NCI-H1048 (cell line): ENCODE measurements at places on chromosomes 16 and 17.

- no peak for DNase-seq
These were observed 159.7 kb upstream of the CDH11 start for GRCh38 chr16:65281586-65281985.

DNA sequence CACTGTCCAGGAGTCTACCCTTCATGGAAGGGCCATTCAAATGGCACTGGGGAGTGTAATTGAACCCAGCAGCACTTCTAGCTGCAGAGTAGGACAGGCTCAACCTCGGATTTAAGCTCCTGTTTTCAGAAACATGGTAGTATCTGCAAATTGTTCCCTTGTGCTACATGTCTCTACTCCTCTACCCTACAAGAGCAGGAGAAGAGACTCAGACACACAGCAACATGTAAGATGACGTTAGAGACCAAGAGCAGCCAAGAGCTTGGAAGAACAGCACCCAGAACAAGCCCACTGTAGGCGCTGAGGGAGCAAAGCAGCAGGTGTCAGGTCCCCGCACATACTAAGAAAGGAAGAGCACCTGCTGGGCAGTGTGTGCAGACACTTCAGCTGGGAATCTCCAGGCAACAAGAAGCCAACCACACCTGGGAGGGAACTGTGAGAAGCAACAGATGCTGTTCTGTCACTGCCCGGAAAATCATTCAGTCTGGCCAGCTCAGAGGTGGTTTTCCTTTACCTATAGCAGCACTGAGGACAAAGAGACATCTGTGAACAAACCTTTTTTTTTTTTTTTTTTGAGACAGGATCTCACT, 35.6 kb upstream of the MNT start:
- DNase-seq: no peak

DNA sequence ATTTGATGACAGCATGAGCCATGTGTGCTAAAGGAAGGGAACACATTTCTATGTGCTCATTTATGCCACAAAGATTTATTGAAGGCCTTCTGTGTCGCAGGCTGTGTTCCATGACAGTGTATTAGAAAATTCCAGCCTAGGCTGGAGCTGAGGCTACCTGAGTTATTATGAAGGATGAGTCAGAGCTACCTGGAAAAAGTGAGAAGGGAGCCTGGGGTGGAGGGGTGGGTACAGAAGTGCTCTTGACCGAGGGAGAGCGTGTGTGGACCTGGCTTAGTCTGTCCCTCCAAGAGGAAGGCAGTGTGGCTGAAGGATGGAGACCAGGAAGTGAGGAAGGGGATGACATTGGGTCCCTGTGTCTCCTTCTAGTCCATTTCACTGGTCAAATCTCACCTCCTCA, 98.3 kb downstream of the N4BP1 start:
- DNase-seq: no peak

DNA sequence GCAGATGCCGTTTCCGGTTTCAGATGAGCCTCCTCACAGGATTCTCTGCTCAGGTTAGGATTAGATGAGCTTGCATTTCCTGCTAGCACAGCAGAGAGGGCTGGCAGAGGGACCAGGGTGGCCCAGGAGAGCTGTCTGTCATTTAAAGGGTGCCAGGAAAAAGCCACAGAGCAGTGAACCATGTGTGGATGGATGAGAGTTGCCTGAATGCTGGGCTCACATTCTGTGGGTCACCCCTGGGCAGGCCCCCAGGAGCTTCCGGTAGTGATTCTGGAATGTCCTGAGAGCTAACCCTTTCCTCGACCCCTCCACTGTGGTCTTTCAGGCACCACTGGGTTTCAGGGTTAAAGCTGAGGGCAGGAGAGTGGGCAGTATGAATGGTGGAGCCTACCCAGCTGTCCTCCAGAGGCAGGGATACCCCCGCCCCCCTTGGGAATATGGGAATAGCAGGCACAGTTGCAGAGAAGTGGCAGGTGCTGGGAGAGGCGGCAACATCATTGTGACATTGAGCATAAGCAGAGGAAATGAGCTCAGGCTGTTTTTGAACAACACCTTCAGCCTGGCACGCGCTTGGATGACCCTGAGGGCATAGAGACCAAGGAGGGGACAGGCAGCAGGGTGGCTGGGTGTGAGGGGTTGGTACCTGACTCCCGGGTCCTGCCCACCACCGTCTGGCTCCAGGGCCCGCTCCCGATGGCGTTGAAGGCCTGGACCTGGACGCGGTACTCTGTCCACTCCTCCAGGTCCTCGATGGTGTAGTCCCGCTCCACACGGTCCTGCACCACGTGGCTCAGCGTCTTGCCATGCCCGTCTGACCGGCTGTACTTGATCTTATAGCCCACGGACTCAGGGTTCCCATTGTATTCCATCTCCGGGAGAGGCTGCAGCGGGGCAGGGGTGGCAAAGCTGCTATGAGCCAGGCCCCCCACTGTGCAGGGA, 83.0 kb upstream of the CDC42EP4 start:
- no peak for DNase-seq

- peak; percentile 44 for DNase-seq
These were observed 1.5 kb upstream of the ALOXE3 start for GRCh38 chr17:8119581-8120519.

DNA sequence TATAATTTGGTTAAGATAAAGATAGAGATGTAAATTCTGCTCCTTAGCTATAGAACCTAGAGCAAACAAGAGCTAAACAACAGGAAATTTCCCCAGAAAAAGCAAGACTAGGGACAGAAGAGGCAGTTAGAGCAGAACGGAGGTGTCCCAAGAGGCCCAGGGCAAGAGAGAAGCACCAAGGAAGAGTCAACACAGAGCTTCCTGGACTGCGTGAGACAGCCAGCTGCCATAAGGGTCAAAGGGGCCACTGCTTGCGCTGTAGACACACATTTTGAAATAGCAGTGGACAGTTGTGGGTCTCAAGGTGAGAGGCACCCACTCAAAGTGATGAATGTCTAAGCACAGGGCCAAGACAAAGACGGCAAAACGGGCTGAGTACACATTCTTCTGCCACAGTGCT, 156.6 kb downstream of the PARN start:
- DNase-seq: no peak

GRCh38 chr17:49003557-49004511, 6.6 kb downstream of the IGF2BP1 start:
- DNase-seq: no peak

DNA sequence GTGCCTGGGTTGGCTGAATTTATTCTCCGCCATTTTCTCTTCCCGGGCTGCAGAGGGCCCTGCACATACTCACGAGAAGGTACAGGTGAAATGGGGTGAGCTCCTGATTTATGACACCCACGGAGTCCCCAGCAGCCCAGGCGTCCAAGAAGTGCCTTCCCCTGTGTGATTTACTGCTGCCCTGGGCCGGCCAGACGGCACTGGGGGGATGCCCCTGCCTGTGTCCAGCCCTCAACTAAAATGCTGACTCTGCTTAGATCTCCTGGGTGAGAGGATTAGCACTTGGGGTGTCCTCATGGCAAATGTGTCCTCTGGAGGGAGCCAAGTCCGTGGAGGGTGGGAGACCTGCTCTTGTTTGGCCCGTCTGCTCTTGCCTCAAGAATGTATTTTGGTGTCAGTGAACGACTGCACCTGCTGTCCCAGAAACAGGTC, 132.4 kb downstream of the MAF start:
- DNase-seq: no peak

GRCh38 chr17:40025991-40026815, 11.0 kb downstream of the CSF3 start:
- no peak for DNase-seq

- no peak for DNase-seq
These were observed 1.7 kb upstream of the NLRC5 start for GRCh38 chr16:56987692-56988091.

- no peak for DNase-seq
These were observed 26.2 kb downstream of the SLC39A11 start for GRCh38 chr17:73066148-73066884.

- DNase-seq: no peak
These were observed 1.3 kb upstream of the KCTD13 start for GRCh38 chr16:29927070-29927905.

GRCh38 chr16:50311134-50311528, 44.8 kb downstream of the ADCY7 start:
- DNase-seq: no peak

- no peak for DNase-seq
These were observed 14.0 kb downstream of the YPEL2 start for GRCh38 chr17:59345476-59345875.

DNA sequence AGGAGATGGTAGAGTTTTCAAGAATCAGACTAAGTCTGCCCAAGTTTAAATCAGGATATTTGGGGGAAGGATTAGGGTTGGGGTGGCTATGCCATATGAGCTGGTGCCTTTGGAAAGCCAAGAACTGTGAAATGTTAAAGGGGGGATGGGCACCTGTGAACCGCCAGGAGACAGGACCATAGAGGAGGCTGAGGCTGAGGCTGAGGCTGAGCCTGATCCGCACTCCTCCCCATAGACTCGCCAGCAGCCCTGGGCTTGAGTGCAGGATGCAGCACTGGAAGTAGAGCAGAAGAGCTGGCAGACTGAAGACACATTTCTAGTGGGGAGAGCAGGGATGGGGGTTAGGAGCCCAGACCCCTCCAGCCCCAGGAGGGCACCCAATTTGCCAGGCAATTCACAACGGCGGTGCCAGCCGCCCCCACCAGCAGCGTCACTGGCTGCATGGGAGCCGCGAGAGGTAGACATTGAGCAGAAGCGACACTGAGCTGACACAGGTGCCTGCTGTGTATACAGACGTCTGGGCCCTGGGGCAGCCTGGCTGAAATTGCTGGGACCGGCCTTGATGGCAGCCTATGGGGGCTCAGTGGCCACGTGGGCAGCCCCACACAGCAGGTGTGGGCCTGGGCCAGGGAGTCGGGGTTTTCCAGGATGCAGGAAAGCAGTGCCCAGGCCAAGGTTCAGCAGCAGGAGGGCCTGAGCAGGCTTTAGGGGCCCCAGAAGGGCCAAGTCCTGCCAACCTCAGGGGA, 9.2 kb downstream of the PIMREG start:
- no peak for DNase-seq

- DNase-seq: no peak
These were observed 585 bp downstream of the MLKL start for GRCh38 chr16:74700116-74700437.

DNA sequence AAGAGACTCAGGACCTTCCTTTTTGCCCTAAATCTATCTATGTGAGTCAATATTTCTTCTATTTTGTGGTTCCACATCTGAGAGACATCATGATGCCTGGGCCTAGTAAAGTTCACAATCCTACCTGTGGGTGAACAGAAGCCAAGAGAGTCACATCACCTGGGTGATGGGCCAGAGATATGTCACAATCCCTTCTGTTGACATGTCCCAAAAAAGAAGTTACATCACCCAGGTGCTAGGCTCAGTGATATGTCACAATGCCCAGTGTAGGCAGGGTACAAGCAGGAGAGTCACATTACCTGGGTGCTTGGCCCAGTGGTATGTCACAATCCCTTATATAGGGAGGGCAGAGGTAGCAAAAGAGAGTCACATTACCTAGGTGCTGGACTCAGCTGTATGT, 2101.9 kb downstream of the TP53TG3F start:
- DNase-seq: no peak
